ENCODE measurements at places on chromosomes 13 and 19.

DNA sequence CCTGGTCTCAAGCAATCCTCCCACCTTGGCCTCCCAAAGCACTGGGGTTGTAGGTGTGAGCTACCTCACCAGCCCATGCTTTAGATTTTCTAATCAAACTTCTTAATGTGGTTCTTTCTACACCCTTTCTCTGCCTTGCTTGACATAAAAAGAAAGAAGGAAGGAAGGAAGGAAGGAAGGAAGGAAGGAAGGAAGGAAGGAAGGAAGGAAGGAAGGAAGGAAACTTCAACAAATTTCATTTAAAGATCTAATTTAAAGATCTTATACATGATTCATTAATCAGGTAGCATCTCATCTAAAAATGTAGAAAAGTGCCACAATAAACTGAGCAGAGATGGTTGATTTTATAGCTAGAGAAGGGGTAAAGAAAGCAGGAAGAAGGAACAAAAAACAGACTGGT is 215.0 kb downstream of the DIAPH3 start:
- no peak for DNase-seq

GRCh38 chr13:47472516-47472915 is 528.6 kb downstream of the SUCLA2 start:
- DNase-seq, result no peak

DNA sequence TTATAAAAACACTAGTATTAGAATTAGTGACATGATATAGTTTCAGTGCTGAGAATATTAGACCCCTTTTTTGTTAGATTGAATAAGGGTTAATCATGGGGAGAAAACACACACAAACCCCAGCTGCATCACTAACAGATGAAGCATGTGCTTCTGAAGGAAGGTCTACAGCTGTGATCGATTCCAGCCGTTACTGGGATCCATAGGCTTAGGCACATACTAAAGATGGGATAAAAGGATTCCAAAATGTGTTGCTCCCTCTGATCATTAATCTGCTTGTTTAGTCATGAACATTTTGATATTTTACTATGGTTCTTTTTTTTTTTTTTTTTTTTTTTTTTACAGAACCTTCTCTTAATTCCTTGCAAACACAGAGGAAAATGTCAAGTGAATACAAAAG is 1591.3 kb downstream of the EFNB2 start:
- DNase-seq, result no peak

GRCh38 chr19:44315883-44316282 is 11.1 kb upstream of the ZNF235 start:
- DNase-seq, result no peak

- no peak for DNase-seq
Measured at GRCh38 chr13:89627996-89628395, 1719.5 kb upstream of the MIR17HG start.

- DNase-seq, result no peak
Measured at GRCh38 chr13:110244071-110244830, 62.7 kb downstream of the COL4A1 start.

GRCh38 chr13:68257111-68257842 is 1027.1 kb upstream of the PCDH9 start:
- no peak for DNase-seq

GRCh38 chr13:48776401-48776800 is 122.7 kb downstream of the CYSLTR2 start:
- no peak for DNase-seq

- no peak for DNase-seq
Measured at GRCh38 chr19:14770136-14770535, 8.2 kb downstream of the ADGRE2 start.

- no peak for DNase-seq
Measured at GRCh38 chr13:40496035-40496810, 170.2 kb downstream of the FOXO1 start.

GRCh38 chr19:42132030-42132628 is at the start of gene POU2F2:
Gene POU2F2 (minus strand): TSS chr19:42132446. CDS start chr19:42132411, 35 bp downstream.
- no peak for DNase-seq

- no peak for DNase-seq
Measured at GRCh38 chr13:64052521-64052920, 2636.9 kb upstream of the PCDH20 start.

DNA sequence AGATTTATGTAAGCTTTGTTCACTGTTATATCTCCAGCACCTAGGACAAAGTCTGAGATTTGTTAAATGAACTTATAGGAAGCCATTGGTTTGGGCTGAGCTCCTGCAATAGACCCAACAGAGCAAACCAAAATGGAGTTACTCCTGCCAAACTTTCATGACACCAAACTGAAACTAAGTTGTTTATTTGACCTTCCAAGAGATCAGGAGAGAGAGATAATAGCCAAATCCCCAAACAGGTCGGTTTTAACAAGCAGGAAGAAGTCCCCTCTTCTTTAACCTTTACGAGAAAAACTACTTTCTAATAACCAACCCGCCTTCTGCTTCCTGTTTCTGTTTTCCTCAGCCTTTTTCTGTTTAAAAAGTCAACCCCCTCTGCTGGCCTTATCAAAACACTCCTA is 54.9 kb upstream of the ATP12A start:
- DNase-seq, result no peak

GRCh38 chr13:74388626-74389025 is 254.4 kb upstream of the KLF12 start:
- no peak for DNase-seq

GRCh38 chr19:40613690-40614621 is 12.8 kb downstream of the LTBP4 start:
- DNase-seq, result no peak

- no peak for DNase-seq
Measured at GRCh38 chr13:35514061-35514477, 37.6 kb upstream of the MAB21L1 start.

GRCh38 chr19:15636026-15636425 is 4.7 kb upstream of the CYP4F3 start:
- DNase-seq, result no peak

GRCh38 chr19:32287811-32288227 is 57.6 kb upstream of the ZNF507 start:
- peak; percentile 26 for DNase-seq

GRCh38 chr13:23445794-23446193 is 12.3 kb upstream of the SACS start:
- DNase-seq, result no peak

- no peak for DNase-seq
Measured at GRCh38 chr13:52048516-52048915, 24.0 kb downstream of the UTP14C start.

DNA sequence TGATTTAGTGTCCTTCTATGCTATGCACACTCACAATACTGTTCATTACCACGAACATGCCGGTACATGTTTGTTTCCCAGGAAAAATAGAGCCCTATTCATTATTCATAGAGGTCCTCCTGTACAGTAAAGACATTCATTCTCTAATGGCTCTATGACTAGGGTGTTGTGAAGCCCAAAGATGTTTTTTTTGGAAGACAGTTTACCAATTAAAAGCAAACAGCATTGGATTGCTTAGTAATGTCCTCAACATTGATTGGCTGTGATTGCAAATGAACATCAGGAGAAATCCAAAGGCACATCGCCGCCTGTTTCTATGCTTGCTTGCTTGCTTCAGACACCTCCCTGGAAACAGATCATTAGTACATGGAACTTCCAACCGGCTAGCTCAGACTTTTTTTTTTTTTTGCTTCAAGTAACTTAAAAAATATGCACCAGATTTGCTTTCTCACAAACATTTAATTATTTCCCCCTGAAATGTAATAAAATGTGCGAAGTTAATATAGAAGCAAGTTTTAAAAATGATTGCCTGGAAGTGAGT is 8.8 kb upstream of the GPC6 start:
- DNase-seq, result no peak

DNA sequence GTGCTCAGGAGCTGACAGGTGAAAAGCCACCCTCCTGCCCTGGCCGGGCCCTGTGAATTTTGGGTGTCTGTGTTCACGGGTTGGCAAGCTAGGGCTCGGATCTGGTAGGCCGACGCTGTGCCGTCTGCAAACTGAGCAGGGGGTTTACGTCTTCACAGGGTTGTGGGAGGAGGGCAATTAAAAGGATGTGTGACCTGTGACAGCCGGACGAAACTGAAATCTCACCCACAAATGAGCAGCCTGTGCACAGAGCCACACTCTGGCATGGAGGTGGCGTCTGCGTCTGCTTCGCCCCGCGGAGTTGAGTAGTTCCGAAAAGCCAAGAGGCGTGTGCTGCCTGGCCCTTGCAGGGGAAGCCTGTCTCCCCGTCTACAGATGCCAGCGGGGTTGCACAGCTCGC is 117.3 kb downstream of the KDM4B start:
- DNase-seq, result no peak

DNA sequence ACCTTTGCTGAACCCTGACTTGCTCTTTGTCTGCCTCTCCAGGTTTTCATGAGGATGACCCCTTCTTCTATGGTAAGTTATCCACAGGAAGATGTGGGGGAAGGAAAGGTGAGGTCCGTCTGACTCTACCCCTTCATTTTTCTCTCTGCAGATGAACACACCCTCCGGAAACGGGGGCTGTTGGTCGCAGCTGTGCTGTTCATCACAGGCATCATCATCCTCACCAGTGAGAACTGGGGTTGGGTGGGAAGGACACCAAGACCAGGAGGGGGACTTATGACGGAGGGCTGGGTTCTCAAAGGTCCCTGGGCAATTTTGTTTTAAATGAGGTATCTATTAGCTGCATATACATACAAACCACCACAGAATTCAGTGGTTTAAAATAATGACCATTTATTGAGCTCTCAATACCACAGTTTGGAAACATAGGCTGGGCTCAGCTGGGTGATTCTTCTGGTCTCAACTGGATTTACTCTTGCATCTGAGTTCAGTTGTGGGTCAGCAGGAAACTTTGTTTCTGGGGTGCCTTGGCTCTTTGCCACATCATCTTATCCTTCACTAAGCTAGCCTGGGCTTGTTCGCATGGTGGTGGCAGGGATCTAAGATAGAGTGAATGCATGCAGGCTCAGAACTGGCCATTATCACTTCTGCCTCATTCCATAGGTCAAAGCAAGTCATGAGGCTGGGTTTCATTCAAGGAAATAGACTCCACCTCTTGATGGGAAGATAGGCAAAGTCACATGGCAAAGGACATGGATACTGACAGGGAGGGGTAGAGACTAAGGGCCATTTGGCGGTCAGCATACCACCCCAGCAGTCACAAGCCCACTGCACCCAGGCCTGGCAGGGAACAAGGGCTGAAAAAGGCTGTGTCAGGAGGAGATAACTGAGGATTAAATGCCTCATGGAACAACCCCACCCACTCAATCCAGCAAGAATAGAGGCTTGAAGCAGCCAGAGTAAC is 11.8 kb downstream of the FXYD5 start:
- no peak for DNase-seq

- no peak for DNase-seq
Measured at GRCh38 chr13:45120967-45121831, 889 bp downstream of the GTF2F2 start.

DNA sequence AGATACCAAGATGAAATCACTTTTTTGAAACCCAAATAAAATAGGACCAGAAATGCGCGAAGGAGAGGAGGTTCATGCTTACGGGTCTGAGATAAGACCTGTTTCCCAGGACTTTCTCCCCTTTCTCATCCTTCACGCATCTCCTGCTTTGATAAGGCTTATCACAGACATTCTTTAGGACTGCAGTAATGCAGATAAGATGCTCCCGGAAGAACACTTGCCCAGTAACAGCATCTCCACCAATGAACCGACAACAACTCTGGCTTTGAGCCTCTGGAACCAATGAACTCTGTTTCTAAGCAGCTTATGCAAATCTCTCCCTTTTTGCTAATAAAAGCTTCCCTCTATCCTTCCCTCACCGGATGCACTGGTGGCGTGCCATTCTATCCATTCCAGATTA is 783.4 kb upstream of the ARGLU1 start:
- no peak for DNase-seq

- no peak for DNase-seq
Measured at GRCh38 chr13:100159584-100159983, 70.7 kb downstream of the PCCA start.

DNA sequence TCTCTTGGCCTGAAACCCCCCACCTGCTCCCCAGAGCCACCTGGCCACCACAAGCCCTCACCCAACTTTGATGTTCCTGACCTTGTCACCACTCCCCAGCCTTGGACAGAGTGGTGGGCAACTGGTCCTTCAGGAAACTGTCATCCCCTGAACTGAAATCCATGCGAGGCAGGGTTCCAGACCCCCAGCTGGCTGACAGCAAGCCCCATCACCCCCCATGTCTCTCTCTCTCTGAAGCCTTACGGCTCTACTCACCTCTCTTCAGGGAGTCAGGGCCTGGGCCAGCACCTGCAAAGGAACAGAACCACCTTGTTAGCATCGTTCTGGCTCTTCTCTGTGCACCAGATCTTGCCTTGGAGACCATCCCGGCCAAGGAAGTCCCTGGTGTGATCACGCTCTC is 2.6 kb downstream of the LRFN1 start:
- DNase-seq, result no peak

GRCh38 chr19:40806423-40807146 is 7.6 kb downstream of the EGLN2 start:
- DNase-seq, result peak; percentile 64

DNA sequence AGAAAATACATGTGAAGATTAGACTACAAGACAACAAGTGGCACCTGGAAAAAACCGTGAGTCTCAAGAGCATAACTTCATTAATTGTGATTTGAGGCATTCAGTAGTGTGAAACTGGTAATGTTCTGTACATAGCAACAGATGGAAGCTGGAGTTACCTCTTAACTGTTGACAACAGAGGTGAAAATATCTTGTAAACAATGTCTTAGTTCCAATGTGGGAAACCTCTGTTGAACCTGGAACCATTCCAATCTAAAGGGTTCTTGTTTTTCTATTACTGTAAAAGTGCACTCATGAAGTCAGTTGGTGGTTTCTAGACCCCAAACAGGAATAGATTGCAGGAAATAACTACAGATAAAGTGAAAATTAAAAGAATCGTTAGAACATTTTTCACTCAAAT is 728.4 kb downstream of the SLITRK1 start:
- no peak for DNase-seq

DNA sequence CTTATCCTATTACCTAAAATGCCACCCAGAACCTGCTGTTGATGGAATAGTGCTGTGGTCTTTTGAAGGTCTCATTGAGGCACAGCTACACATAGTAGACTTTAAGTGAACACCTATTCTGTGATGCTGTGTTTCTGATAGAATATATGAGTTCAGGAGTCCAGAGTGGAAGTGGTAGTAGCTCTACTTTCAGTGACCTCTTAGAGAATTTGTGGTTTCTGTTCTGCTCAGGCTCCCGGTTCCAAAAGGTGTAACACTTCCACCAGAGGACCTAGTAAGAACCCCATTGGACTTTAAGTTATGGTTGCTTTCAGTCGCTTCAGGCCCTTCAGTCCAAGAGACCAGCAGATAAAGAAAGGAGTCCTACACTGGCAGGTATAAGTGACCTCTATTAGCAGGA is 11.4 kb upstream of the MYCBP2 start:
- DNase-seq, result no peak

All from progenitor cell of endocrine pancreas (in vitro differentiated cells).